ENCODE measurements at places on chromosomes 5 and 9.

DNA sequence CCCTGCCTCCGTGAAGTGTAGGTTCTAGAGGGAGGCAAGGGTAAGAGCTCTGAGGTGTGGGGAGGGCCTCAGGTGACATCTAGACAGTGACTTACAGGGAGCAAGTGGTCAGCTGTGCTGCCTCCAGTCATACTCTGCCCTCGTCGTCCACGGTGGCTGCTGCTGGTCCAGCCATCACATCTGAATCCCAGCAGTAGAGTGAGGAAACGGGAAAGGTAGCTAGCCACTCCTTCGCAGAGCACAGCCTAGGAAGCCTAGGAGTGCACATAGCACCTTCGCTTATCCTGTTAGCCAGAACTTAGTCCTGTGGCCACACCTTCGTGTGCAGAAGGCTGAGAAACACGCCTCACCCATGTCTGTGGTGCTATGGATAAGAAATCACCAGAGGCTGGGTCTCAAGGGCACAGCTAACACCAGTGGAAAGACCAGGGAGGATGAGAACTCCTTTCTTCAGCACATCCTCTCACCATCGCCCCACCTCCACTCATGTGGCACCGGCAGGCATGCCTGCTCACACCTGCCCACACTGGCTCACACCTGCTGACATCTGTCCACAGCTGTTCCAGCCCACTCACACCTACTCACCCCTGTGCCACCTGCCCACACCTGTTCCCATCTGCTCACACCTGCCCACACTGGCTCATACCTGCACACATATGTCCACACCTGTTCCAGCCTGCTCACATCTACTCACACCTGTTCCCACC lies 44.5 kb upstream of the SLC6A19 start:
- DNase-seq, result no peak

GRCh38 chr5:175609526-175609925 lies 48.3 kb upstream of the HRH2 start:
- DNase-seq, result no peak

DNA sequence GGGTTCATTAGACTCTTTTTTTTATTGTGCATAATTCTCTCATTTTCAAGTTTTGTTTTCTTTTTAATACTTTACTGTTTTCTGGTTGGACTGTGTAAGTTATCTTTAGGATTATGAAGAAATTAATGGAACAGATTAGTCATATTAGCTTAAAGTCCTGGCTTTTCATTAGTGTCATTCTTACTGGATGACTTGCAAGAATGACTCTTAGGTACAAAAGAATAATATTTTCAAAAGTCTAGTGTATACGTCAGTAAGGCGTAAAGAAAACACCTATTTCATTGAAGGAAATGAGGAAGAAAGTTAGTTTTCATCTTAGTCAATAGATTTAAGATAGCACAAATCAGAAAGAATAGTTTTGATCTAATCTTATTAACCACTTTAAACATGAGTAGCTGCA lies 20.4 kb downstream of the UHRF2 start:
- no peak for DNase-seq

DNA sequence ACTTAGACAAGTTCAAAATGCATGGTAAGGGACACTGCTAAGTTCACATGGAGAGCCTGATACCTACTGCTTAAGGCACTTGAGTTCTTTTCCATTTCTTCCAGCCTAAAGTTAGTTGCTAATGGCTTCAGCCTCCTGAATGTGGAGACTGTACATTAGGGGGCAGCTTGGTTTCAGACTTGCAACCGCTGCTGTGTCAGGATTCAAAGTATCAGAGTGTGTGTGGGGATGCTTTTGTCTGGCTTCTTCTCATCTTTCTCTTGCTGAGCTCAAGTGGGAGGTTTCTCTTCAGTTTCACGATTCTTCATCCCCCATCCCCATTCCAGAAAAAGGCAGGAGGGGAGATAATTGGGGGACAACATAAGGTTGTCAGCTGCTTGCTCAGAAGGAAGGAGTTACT lies 49.4 kb downstream of the ATP10B start:
- no peak for DNase-seq

DNA sequence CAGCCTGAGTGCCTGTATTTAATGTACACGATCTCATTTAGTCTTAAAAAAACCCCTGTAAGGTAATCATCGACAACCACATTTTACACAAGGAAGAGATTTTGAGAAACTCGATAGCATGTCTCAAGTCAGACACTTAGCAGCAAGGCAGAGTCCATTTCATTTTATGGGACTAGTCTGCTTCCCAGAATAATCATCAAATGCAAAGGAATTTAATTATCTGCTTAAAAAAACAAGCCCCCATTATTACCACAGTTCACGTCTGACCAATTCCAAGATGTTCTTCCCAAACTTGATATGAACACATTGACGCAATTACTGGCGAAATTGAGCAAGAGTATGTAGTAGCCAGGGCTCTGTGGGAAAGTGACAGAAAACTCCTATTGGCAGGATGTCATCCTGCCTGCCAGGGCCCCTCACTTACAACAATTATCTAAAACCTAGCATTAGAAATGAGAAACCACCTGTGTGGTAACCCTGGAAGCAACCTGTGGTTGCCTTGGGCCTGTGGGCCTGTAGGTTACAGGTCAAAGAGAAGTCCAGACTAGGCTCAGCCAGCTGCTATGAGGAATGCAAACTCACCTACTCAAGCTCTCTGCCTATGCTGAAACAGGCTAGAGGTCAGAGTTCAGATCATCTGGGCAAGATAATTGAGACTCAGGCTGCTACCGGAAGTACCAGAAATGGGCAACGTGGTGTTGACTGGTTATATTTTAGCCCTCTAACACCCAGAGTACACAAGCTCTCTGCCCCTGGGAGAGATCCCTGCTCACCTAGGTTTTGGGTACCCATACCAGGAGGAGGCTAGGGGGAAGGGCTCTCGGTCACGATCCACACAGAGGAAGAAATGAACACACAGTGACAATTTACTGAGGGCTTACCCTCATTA lies 1.6 kb downstream of the B4GALT1 start:
- no peak for DNase-seq

DNA sequence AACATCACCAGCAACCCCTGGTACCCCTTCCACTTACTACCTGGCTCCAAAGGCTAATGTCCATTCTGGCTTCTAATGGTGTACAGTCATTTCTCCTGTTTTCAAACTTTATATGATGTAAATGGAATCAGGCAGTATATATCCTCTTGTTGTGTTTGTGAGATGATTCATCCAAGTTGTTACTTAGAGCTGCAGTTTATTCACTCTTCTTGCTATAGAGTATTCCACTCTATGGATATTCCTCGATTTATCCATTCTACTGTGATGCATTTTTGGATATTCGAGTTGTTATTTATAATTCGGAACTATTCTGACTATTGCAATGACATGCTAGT lies 32.4 kb downstream of the IRF1 start:
- DNase-seq, result no peak
